ENCODE measurements at places on chromosomes 5 and 9.

- DNase-seq: no peak
Measured at GRCh38 chr5:80762573-80762972, 107.8 kb upstream of the DHFR start.

- DNase-seq: no peak
Measured at GRCh38 chr5:2143088-2143487, 260.4 kb upstream of the IRX4 start.

GRCh38 chr9:110260911-110261310 is 4.6 kb upstream of the TXN start:
- DNase-seq: peak; percentile 67

DNA sequence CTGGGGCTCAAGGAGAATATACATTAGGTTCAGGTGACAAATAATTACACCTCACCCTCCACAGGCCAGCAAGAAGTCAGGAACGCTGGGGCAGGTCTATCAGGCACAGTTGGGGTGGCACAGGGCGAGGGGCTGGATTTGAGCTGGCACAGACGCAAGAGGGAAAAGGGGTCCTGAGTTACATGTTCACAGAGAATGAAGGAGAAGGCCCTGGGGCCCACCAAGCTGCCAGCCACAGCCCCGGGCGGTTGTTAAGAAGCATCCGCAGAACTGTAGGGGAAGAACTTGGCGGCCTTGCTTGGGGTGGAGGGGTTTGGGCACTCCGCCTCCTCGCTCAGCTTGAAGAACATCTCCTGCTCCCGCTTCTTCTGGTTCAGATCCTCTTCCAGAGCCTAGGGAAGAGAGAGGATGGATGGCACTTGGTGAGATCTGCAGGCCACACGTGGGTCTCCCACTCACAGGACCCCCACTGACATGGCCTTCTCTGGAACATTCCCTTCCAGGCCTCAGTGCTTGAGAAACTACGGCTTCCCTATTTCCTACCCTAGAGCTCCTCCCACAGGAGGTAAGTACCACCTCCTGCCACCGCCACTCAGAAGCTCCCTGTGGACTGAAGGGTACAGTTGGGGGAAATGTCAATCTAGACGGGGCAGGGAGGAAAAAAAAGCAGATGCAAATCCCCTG is 38.3 kb upstream of the FBXW11 start:
- no peak for DNase-seq

GRCh38 chr9:106883030-106883429 is 20.1 kb downstream of the ZNF462 start:
- DNase-seq: no peak

DNA sequence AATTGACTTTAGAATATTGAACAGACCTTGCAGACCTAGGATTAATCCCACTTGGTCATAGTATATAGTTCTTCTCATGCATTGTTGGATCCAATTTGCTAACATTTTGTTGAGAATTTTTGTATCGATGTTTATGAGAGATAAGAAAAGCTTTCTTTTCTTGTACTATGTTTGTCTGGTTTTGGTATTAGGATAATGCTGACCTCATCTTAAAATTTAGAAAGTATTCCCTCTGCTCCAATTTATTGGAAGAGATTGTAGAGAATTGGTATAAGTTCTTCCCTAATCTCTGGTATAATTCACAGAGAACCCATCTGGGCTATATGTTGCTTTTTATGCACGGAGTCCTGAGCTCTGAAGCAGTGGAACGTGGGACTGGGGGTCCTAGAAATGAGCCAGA is 67.7 kb downstream of the ADAMTS16 start:
- DNase-seq: no peak

DNA sequence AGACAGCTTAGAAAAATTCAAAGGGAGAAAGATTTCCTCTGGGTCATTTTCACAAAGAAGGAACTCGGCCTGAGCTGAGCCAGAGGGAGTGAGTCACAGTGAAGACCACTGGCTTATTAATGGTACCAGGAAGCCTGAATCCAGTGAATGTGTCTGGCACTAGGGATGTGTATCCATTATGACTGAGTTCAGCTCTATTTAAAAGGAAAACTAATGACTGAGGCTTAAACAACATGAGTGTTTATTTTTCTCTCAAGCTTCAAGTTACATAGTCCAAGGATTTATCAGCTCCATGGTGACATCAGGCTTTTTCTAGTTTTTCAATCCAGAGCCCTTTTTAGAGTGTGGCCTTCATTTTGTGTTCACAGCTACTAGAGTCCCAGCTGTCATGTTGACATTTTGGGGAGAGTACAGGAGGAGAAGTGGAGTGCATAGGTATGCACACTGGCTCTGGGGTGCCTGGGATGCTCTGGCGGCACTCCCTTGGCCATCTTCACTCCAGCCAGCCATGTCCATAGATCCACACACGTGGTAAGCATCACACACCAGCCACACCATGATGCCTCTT is 159.5 kb upstream of the ERCC6L2 start:
- DNase-seq: no peak

DNA sequence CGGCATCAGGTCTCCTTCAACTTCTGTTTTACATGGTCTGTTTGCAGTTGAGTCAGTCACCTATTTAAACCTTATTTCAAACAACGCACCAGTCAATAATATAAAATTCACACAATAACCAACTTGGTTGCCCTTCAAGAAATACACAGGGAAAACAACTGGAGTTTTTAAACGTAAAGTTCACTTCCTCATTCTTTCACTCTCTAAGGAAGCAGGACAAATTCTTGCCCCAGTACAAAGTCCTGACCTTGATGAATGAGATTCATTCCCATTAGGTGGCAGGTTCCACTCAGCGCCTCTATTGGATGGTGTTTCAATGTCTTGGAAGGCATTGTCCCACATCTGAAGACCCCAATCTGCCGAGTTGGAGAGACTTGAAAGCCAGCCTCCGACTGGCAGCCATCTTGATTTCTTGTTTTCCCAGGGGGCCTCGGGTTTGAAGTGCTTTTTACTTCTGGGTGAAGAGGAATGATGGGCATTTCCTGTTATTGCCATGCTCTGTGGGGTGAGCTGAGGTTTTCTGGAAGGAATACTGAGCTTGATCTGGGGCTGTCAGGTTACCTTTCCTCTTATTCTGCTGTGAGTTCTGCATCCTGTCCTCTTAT is 105.0 kb downstream of the ACER2 start:
- DNase-seq: peak; percentile 17

DNA sequence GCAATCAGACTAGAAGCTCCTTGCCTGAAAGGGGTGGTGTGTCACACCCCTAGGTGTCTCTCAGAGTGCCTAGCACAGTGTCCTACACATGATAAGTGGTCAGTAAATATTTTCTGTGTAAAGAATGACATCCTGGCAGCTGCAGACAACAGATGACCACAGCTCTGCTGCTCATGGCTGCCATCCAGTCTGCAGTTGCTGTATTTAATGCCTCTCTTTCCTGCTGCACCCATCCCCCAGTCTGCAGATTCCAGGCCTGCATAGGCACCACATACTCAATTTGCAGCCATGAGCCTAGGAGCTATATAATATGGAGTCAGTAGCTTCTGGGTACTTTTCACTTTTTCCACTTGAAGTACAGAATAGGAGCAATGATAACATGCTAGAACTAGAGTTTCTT is 94.9 kb upstream of the NR4A3 start:
- DNase-seq: peak; percentile 7

DNA sequence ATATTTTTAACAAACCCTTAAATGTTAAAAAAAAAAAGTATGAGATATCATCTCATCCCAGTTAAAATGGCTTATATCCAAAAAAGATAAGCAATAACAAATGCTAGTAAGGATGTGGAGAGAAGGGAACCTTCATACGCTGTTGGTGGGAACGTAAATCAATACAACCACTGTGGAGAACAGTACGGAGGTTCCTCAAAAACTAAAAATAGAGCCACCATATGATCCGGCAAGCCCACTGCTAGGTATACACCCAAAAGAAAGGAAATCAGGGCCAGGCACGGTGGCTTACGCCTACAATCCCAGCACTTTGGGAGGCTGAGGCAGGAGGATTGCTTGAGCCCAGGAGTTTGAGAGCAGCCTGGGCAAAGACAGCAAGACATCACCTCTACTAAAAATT is 3.0 kb downstream of the MTMR12 start:
- DNase-seq: no peak

- peak; percentile 41 for DNase-seq
Measured at GRCh38 chr9:34254966-34255825, 73.9 kb downstream of the KIF24 start.

GRCh38 chr5:52139888-52140615 is 647.7 kb upstream of the ITGA1 start:
- no peak for DNase-seq

GRCh38 chr5:71563161-71563560 is 24.0 kb upstream of the MCCC2 start:
- DNase-seq: no peak

GRCh38 chr9:129458155-129458661 is 162.7 kb downstream of the C9orf50 start:
- no peak for DNase-seq

- no peak for DNase-seq
Measured at GRCh38 chr5:170641589-170642031, 137.8 kb downstream of the KCNIP1 start.

GRCh38 chr9:27365707-27366376 is 68.9 kb upstream of the EQTN start:
- peak; percentile 72 for DNase-seq

- DNase-seq: no peak
Measured at GRCh38 chr5:75457691-75458090, 53.7 kb downstream of the CERT1 start.

DNA sequence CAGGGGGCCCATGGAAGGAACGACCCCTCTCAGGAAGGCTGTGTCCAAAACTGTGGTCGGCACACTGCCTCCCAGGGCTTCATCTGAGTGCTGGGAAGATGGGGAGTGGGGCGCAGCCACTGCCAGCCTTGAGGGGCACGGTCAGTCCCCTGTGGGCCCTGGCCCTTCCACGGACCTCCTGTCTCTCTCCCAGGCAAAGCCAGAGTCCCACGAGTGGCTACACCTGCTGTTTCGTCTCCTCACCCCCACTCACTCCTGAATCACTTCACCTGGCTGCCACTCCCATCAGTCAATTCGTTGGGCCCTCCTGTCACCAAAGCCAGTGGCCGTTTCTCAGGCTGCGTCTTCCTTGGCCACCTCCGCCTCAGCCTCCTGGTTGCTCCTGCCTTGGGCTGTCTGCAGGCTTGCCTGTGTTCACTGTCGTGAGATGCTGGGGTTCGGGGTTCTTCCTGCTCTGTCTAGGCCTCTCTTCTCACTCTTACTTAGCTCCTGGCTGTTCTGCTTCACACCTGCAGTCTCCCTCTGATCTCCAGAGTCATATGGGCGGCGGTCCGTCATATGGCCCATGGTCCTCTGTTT is 58.8 kb upstream of the RNF130 start:
- DNase-seq: no peak

- DNase-seq: no peak
Measured at GRCh38 chr9:133387680-133388079, 11.5 kb downstream of the STKLD1 start.

DNA sequence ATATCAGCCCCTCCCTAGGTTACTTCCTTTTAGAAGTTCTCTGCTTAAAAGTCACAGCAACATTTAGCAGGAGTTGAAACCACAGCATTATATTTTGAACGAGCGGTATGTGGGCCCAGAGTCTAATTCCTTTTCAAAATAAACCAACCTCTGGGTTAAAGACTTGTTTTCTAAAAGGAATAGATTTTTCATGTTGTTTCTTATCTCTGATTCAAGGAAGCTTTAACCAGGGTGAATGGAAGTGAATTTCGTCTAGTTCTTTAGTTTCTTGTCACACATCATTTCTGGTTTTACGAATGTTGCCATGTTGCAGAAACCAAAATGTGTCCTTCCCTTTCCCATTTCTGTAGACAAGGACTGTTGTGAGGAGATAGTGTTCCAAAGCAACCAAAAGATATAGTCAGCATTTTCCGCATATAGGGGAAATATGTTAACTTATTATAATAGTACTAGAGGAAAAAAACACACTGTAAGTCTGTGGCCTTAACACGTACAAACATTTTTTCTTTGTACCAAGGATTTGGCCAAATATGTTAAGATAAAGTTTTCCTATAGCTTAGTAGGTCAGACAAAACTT is 142.4 kb downstream of the PCSK5 start:
- no peak for DNase-seq

- peak; percentile 49 for DNase-seq
Measured at GRCh38 chr9:71607461-71607881, 160.8 kb downstream of the CEMIP2 start.

DNA sequence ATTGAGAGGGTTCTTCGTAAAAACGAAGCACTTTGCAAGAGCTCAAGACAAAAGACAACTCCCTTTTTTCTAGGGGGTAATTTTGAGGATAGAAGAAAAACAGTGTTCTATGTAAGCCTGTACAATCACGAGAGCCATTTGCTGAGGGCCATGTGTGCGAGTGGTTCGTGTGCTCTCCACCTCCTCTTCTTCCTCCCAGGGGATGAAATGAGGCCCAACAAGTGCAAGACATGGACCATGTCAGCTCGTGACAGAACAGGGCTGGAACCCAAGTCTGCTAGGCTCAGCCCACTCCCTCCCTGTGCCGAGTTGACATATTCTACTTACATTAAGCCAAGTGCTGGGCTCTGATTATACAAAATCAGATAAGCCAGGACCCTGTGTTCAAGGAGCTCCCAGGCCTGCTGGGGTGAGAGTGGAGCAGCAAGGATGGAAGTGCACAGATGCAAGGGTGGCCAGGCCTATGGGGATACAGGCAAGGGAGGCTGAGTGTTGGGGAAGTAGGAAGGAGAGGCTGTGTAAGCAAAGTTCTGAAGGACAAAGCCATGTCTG is 97.9 kb upstream of the MSX2 start:
- DNase-seq: no peak

- no peak for DNase-seq
Measured at GRCh38 chr9:108212184-108212583, 643.6 kb downstream of the ACTL7B start.

- DNase-seq: peak; percentile 63
Measured at GRCh38 chr5:10227379-10227778, 22.3 kb downstream of the ATPSCKMT start.

DNA sequence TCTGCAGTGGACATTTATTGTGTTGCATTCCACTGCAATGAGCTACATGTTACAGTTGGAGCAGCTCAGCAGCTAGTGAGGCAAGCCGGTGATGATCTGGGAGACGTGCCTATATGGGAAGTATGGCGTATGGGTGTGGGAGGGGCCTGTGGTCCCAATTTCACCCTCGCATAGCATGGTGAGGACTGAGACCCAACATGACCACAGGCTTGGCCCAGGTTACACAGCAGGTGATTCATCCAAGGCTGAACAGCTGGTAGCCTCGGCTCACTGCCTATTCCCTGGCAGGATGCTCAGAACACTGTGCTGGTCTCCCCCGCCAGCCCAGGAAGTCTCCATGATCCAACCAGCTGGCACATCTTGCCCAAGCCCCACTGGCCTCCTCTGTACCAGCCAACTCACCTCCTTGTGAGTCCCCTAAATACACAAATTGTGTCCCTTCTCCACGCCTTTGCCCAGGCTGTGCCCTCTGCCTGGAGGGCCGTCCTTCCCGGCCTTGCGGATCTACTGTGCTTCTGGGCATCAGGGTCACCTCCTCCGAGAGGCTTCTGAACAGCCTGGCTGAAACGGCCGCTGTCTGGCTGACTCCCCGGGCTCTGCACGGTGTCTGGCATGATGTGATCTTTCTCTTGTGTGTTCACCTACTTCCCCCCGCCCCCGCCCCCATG is 81.4 kb downstream of the NSUN2 start:
- peak; percentile 27 for DNase-seq

- DNase-seq: no peak
Measured at GRCh38 chr5:138645778-138646575, 70.8 kb upstream of the HSPA9 start.

- DNase-seq: no peak
Measured at GRCh38 chr9:32877103-32877502, 93.8 kb downstream of the TMEM215 start.

GRCh38 chr9:72935595-72935994 is 17.3 kb downstream of the ALDH1A1 start:
- no peak for DNase-seq
